ENCODE measurements at places on chromosomes 4 and X.

DNA sequence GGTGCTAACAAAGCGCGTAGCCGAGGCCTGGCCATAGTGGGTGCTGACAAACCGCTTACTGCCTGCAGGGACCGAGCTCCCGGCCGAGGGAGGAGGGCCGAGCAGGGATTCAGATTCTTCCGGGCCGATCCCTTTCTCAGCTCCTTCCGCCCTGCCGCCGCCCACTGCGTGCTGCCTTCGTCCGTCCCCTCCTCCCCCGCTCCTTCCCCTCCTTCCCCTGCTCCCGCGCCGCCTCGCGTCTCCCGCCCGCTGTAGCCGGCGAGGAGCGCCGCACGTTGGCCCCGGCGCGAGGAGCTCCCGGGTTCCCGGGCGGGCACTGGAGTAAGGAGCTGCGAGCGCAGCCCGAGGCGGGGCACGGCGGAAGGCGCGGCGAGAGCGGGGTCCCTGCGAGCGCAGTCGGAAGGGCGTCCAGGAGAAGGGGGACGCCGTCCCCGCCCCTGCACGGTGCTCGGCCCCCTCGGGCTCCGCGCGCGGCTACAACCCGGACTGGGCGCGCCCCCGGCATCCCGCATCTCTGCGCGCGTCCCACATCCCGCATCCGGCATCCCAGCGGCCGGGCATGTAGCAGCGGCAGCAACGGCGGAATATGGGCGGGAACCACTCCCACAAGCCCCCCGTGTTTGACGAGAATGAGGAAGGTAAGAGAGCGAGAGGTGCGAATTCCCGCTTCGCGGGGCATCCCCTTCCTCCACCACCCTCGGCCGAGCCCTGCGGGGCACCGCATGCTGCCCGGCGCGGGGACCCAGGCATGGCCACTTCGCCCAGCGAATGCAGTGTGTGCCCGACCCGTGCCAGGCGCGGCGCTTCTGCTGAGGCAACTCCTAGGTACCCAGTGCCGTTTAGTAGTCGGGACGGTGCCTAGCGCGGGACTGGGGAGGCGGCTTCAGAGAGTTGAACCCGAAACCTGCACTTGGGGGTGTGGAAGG is at the start of gene STK32B:
Gene STK32B (plus strand): TSS at position 203 of the 926 bp plus-strand sequence.
- peak; percentile 88 for DNase-seq

GRCh38 chr4:79869597-79870237 is 203.3 kb downstream of the ANTXR2 start:
- DNase-seq = no peak

DNA sequence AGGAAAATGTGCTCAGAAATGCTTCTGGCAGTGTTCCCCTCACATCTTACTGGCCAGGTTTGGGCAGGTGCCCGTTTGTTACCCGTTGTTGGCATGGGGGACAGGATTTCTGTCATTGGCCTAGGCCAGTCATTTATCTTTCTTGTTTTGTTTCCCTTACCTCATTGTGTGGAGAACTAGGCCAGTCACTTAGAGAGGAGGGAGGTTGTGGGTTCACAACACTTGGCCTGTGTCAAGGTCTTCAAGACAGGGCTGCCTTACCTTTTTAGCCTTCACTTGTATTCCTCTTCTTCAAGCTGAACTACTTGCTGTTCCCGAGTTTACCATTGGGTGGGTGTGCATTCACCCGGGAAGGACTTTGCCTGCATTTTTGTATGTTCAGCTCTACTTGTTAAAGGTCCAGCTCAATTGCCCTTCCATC is 17.7 kb downstream of the SNX25 start:
- DNase-seq = peak; percentile 19

- no peak for DNase-seq
Observed at GRCh38 chrX:137896123-137896522, 330.2 kb downstream of the ZIC3 start.

- DNase-seq = no peak
Observed at GRCh38 chr4:21415728-21416127, 532.8 kb downstream of the KCNIP4 start.

- no peak for DNase-seq
Observed at GRCh38 chr4:11165052-11165451, 263.6 kb downstream of the HS3ST1 start.

GRCh38 chr4:18981234-18981615 is 959.7 kb upstream of the LCORL start:
- no peak for DNase-seq

GRCh38 chrX:153644356-153645125 is 2.5 kb upstream of the DUSP9 start:
- DNase-seq = no peak

- DNase-seq = no peak
Observed at GRCh38 chrX:2654436-2655340, 36.4 kb upstream of the CD99 start.

DNA sequence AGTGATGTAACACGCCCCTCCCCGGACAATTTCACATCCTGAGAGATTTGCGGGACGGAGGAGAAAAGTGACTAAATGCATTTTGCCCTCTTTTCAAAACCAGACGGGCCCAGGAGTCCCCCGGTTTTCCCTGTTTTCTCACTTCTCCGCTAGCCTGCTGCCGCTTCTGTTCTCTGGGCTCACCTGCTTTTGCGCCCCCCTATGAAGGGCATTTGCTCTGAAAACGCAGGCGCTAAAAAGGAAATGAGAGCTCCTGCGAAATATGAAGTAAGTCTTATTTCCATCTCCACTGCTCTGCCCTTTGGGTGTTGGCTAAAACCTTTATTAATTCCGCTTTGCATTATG is 613 bp upstream of the TMEM47 start:
- no peak for DNase-seq

DNA sequence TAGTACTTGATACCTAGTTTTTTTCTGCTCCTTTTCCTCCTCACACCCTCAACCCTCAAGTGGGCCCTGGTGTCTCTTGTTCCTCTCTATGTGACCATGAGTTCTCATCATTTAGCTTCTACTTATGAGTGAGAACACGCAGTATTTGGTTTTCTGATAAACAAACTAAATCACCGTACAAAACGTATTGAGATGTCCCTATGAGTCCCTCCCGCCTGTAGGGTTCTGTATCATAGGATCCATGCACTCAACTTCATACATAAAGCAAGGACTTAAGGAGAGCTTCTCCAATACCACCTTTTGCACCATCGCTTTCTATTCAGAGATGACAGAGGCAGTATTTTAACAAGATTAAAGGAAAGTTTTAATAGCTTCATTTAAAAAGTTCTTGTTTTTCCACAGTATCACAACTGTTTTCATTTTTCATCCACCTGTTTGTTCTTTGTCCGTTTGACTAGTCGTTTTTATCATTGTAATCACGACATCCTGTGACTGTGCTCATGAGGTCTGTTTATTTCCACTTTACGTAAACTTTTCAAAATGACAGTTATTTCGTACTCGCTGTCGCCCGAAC is 457 bp upstream of the RAB9A start:
- DNase-seq = no peak

GRCh38 chr4:36509845-36510244 is 228.4 kb downstream of the DTHD1 start:
- no peak for DNase-seq

- peak; percentile 65 for DNase-seq
Observed at GRCh38 chr4:28391877-28392276, 1531.2 kb downstream of the STIM2 start.

- no peak for DNase-seq
Observed at GRCh38 chr4:102722740-102723139, 38.0 kb downstream of the MANBA start.

DNA sequence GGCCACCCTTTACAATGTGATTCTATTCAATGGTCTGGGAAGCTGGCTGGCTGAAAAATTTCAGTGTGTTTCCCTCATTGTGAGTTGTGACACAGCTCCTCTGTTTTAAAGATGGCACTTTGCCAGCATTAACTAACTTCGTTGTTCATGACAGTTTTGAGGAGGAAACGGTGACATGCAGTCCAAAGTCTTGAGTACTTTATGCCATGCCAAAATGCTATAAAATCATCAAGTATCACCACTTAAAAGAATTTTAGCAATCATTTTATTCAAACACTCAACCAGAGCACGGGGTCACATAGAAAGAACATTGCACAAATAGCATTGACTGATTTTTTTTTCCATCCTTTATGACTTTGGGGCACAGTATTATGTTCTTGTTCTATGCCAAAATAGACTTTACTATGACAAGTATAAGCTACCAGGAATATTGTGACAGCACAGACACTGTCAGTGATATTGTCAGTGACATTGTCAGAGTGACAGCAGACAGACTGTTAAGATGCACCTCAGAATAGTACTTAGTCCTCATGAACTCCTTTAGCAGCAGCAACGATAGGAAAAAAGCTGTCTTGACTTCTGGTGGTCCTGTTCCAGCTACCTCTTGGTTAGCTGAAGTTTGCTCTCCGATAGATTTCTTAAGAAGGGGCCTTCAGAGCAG is 46.7 kb downstream of the CXCL13 start:
- DNase-seq = no peak

GRCh38 chr4:146649232-146649631 is 10.5 kb downstream of the POU4F2 start:
- no peak for DNase-seq

- DNase-seq = no peak
Observed at GRCh38 chr4:148375584-148375983, 66.6 kb downstream of the NR3C2 start.

- no peak for DNase-seq
Observed at GRCh38 chr4:14233126-14233525, 605.6 kb upstream of the BOD1L1 start.
